ENCODE measurements at places on chromosomes 11 and 22.

GRCh38 chr11:34037016-34037415, 14.5 kb upstream of the CAPRIN1 start:
- no peak for DNase-seq

DNA sequence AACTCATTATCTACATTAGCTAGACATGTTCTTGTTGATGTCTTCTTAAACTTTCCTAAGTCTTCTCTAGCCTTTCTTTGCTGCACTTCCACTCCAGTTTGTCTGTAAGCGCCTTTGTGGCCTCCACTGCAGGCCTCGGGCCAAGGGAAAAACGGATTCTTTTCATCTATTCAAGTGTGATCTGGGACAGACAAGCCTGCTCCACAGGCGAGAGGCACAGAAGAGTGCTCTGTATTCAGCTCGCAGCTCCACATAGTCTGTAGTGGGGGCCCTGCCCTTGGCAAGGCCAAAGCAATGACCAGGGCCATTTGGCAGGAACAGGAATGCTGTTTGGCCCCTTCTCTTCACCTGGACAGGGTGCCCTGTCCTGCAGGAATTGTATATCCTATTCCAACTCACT, 84.1 kb upstream of the BARX2 start:
- DNase-seq = no peak

DNA sequence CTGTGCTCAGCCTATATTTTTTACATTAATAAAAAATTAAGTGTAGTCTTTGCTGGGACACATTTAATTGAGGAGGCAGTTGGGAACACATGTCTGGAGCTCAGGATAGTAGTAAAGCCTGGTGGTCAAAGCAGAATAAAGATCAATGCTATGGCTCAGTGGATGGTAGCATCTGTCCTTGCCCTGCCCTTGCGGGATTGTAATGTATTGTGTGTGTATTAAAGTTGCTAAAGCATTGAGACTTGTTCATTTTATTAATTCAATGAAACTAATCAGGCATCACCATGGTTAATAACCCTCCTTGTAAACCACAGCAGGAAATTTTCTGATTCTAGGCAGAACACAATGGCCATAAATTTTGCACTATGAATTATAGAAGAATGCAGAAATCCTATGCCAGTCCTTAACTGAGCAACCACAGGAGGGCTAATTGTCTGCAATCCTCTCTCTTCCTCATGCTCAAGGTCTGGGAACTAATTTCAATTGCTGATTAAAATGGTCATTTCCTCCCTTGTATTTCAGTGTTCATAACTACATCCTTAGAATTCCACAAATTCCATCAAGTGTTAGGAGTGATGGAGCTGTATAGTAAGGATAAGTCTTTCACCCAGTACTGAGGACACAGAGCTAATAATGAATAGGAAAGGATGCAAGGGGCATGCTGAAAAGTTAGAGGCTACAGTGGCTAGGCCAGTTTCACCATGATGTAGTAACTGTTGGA, 403.2 kb upstream of the DDI1 start:
- no peak for DNase-seq

GRCh38 chr11:80846979-80847378, 1406.1 kb upstream of the TENM4 start:
- DNase-seq = no peak

GRCh38 chr11:118953265-118953664, 2.8 kb upstream of the UPK2 start:
- DNase-seq = no peak

DNA sequence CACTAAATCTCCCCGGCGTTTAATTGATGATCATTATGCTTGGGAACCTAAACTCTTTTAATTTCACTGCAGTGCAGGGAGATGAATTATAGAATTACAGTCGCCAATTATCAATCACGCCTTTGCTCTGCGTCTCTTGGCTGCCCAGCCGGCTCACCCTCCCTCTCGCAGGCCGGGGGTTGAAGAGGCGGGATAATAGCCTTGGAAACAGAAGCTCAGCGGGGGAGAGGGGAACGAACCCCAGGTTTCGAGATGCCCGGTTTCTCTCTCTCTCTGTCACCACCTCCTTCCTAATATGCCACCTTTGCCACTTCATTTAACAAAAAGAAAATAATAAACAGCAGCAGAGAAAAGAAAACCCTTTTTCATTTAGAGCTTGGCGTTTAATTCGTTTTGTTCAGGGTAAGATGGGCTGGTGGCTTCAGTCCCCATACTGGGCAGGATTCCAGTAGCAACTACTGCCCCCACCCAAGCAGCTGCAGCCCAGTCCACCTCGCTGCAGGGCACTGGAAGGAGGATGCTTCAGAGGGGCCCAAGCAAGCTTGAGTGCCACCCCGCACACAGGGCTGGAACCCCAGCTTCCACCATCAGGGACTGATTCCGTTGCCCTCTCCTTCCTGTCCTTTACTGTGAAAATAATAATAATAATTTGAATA, 271.7 kb downstream of the BUD13 start:
- no peak for DNase-seq

- no peak for DNase-seq
Measured at GRCh38 chr11:62919898-62920640, 1.1 kb downstream of the CHRM1 start.

DNA sequence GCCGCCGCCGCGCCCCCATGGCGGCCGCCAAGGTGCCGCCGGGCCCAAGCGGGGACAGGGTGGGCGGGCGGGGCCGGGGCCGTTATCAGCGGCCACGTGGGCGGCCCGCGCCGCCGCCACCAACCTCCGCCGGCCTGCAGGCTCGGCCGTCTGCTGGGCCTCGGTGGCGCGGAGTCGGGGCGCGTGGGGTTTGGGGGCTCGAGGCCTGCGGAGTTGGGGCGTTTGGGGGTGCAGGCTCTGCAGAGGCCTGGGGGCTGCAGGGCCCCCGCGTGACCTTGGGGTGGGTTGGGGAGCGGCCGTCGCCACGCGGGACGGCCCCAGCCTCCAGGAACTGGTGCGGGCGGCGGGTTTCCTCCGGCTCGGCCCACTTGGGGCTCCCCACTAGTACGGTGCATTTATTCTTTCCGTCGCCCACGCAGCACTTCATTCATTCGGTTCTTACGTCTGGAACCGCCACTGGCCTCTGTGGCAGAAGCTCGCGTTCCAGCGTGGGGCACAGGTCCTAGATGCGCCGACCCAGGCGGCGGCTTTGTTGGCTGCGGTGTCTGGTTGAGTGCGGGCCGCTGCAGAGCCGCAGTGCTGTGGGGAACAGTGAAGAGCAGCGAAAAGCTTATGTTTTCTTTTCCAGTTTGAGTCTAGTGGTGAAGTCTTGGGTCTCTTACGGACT, 740 bp upstream of the TRMT2A start:
- DNase-seq = no peak

DNA sequence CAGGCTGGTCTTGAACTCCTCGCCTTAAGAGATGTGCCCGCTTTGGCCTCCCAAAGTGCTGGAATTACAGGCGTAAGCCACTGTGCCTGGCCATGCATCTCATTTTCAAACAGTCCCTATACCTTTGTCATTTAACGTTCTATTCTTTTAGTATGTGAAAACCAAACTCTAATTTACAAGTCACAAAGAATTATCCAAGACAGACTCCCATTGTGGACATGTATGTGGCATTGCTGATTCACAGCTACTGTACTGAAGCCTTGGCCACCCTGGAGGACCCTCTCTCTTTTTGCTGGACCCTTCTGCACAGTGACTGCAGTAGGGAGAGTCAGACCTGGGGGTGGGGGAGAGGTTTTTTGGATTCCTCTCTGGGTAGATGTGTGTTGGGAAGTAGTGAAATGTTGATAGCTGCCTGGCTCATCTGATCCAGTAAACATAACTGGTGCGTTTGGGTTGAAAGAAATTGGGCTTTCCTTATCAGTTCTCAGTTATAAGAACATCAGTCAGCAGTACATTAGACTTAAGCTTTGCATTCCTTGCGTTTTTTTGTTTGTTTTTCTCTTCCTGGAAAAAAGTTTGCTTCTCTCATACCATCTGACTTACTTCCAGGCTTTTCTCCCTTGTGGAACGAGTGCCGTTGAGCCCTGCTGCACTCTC, 65.9 kb downstream of the MED15 start:
- no peak for DNase-seq

DNA sequence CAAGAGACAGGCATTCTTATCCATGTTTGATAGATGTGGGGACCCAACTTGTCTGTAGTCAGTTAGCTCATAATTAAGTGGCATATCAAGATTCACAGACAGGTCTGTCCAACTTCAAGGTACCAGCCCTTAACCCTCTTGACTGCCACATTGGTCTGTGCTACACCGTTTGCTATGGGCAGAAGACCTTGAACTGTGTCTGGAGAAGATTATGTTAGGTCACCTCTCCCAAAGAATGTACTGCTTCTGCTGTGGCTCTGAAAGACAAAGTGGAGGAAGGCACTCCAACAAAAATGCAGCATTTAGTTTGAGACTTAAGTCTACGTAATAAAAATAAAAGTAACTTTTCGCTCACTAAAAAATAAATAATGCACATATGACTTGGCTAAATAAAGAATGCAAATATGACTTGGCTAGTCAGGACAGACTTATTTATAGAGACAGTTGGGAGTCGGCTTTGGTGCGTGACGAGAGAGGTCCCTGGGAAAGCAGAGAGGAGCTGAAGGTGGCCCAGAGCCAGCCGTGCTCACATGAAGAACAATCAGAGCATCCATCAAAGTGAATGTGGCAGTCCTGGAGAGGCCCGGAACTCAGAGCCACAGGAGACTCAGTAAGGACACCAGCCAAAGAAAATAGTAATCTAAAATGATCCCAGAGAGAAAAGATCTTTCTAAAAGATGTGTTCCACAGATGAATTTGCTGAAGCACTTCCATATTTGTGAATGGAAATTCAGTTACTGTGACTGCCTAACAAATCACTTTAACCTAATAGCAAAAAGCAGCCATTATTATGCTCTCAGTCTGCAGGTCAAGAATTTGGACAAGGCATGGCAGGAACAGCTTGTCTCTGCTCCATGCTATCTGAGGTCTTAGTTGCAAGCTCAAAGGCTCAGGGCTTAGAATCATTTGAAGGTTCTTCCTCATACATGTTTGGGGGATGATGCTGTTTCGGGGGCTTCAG, 35.0 kb downstream of the CWC15 start:
- DNase-seq = peak; percentile 12

DNA sequence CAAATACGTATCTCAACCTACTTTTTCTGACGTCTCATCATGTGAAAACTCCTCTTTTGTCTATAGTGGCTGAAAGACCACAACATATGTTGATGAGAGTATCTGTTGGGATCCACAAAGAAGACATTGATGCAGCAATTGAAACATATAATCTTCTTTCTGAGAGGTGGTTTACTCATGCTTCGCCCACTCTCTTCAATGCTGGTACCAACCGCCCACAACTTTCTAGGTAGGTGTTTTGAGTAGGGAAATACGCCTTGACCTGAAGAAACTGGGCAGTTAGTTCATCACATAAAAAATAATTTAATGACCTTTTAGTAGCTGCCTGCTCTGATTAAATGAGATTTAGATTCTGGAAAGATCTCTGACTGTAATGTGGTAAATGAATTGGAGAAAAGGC, 17.2 kb downstream of the RRM1 start:
- no peak for DNase-seq

DNA sequence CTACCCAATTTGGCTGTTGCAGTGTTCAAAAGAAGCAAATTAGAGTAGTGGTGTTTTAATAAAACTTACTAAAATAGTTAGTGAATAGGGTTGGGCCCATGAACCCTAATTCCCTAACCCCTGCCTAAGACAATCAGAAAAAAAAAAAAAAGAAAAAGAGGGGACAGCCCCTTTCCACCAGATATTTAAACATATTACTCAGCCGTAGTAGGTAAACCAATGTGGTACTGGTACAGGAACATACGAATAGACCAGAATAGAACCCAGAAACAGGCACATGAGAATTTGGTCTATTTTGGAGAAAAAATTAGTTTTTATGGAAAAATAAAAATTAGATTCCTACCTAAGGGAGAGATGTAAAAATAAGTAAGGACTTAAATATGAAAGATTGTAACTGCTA, 38.6 kb downstream of the MMP7 start:
- DNase-seq = no peak

DNA sequence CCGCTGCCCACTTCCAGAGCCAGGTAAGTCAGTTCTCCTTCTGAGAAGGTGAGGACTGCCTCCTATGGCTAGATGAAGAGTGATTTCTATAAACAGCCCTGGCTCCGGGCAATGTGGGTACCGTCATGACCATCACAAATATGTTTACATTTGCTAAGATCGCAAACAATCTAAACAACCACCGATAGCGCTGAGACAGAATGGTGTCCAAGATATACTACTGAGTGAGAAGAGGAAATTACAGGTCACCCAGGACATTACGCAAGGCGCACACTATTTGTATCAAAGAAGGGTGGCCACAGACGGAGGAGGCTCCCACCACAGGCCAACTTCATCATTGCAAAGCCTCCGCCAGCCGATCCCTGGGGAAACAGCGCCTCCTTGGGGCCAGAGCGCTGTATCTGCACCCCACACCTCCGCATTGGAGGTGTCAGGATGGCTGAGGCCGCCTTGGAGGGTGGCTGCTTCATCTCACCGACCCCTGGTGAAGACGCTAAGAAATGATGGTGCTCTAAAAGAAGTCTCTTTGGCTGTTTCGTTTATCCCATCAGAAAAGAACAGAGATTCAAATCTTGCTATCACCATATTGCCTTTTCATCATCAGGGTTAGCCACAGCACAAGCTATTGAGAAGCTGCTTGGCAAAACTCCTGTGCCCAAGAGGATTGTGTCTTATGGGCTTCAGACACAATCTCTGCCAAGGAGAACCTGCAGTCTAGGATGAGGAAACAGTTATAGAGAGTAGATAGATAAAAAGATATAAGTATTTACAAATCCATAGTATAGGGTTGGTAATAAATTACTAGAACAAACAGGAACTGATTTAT, 12.3 kb upstream of the ASRGL1 start:
- DNase-seq = no peak

- no peak for DNase-seq
Measured at GRCh38 chr11:35047769-35048168, 91.2 kb upstream of the CD44 start.
